ENCODE measurements at places on chromosomes 3 and 15.

DNA sequence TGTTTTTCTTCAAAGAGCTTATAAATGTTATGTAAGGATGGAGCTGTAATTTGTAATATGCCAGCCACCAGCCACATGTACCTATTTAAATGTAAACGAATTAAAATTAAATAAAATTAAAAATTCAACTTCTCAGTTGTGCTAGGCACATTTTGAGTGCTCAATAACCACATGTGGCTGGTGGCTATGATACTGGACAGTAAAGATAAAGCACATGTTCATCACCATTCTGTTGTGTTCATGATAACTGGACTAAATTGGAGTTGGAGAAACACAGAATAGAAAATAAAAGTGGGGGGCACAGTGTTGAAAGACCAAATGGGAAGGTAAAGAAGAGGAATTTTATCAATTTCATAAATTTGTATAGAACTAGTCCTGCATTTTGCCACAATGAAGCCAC lies 49.8 kb upstream of the DAZL start:
- DNase-seq, result no peak

GRCh38 chr3:152443212-152444023 lies 174.7 kb downstream of the MBNL1 start:
- peak; percentile 34 for DNase-seq

GRCh38 chr3:50675179-50676030 lies 678 bp downstream of the DOCK3 start:
- no peak for DNase-seq

DNA sequence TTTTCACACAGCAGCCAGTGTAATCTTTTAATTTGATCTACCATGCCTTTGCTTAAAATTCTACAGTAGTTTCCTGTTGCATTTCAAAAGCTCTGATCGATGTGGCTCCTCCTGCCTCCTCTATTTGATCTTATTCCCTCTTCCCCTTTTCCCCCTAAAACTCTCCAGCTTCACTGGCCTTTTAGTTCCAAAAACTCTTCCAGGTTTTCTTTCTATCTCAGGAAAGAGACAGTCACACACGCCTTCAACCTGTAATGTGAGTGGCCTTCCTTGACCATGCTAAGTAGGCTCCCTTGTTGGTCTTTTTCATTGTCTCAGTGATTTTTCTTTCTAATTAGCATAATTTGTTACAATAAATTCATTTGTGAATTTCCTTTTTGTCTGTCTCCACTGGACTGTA lies 985 bp downstream of the TEX9 start:
- no peak for DNase-seq

DNA sequence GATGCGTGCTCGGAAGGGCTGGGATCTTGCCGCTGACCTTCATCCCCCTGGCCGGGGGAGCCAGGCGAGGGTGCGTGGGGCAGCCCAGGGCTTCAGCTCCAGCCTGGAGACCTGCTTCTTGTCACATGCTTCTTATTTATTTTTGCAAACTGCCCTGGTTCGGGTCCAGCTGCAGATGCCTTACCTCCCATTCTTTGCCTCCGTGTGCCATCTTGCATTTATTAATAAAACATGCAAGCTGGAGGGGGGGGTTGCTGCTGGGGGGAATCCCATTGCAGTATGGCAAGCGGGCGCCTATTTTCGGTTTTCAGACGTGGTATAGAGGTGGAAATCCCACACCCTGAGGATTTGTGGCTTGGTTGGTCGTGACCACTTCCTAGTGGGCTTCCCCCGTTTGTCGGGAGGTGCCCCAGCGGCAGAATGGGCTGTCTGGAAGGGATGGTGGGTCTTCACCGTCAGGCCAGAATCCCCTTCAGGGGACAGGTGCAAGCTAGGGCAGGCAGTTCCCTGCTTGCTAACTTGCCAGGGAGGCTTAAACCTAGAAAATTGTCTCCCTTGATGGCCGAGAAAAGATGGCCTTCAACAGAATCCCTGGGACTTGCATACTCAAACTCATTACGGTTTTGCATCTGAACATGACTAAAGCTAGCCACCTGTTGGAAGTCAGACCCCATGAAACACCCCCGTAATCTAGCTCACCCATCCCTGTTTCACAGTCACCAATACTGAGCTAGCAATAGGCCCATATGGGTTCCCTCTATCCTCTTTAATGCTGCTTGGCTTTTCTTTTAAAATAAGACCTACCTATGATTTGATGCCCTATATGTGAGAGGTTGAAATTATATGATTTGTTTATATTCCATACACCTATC lies 569 bp downstream of the TMEM266 start:
- peak; percentile 3 for DNase-seq

DNA sequence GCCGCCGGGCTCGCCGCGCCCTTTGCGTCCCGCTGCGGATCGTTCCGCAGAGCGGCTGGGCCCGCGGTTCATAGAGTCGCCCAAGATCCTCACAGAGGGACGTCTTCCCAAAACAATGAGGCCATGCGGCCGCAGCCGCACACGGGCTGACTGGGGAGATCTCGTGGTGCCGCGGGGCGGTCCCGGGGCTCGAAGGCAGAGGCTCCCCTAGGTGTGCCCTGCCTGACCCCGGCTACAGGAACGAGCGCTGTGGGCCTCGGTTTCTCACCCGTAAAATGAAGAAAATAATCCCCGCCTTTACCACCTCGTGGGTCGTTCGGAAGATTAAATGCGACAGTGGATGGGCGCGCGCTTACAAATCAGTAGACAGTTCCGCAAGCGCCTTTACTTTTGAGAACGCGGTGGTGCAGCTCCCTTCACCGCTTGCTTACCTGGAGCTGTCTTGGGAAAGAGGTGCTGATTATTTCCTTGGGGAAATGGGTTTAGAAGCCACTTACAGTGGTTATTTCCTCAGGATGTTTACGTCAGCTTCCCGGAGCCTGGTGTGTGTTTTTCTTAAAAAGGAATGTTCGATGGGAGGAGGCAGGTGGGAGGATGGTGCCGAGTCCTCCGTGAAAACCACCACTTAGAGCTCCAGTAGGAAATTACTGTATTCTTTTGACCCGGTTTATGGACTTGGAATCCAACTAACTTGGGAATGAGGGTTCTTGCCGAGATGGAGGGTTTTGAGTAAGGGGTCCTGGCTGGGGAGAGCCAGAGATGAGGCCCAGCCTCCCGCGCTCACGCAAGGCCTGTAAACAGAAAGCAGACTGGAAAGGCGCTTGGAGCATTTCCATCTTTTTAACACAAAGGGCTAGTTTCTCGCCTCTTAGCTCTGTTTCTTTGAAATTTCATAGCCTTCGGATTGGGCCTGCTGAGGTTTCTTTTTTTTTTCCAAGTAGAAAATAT lies 1.9 kb upstream of the MEX3B start:
- peak; percentile 11 for DNase-seq

DNA sequence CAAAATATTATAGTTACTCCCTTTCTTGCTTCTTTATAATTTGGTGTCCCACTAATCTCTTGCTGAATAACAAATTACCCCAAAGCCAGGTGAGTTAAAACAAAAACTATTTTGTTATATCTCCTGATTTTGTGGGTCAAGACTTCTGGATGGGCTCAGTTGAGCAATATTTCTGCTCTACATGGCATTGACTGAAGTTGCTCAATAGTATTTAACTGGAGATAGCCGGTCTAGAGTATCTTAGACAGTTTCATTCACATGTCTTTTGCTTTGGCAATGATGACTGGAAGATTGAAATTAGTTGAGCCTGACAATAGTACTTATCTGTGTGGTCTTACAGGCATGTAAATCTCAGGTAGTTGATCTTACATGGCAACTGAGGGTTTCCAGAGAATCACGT lies 51.0 kb upstream of the TP63 start:
- no peak for DNase-seq

DNA sequence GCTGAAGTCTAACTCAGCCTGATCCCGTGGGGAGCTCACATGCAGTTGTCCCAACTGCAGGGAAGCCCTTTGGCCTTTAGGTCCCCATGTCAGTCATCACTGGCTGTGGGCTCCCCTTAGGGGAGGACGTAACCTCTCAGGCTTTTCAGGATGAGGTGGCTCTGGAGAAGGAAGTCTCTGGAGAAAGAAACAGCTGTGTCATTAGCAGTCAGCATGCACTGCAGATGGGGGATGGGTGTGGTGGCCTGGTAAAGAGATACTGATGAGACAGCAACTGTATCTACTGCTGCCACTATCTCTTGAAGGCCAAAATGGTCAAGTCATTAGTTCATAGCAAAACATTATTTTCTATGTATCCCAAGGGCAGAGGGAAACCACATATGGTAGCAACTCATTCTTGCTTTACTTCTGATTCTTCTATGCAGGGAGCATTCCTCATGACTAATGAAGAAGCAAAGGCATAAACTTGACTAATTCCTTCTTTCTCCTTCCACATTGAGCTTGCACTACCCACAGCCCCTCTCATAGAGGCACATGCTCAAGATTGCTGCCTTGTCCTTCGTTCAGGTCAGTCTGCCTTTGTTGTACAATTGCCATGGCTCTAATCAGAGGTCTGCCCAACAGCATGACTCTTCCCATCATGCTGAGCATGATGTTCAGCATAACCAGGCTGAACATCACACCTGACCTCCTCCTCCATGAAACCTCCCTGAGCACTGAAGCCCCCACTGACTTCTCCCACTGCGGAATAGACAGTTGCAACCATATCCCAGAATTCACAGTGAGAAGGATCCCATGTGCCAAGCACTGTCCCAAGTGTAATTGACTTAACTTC lies 47.8 kb upstream of the TMEM158 start:
- DNase-seq, result no peak

DNA sequence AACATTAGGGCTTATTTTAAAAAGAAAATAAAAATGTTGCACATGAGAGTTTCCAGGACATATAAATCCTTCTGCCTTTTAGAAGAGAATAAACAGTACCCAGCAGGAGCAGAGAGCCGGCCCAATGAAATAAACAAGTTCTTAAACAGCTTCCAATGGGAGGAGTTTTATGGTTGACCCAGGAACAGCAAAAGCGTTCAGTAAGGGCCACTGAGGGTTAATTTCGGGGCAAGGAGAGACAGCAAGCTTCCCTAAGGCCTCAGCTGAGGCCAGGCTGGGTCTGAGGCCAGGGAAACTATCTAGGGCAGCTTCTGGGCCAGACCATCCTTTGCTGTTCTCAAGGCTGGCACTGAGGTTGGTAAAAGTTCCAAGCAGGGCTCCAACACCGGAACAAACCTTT lies 3.4 kb downstream of the PDZRN3 start:
- DNase-seq, result peak; percentile 53

DNA sequence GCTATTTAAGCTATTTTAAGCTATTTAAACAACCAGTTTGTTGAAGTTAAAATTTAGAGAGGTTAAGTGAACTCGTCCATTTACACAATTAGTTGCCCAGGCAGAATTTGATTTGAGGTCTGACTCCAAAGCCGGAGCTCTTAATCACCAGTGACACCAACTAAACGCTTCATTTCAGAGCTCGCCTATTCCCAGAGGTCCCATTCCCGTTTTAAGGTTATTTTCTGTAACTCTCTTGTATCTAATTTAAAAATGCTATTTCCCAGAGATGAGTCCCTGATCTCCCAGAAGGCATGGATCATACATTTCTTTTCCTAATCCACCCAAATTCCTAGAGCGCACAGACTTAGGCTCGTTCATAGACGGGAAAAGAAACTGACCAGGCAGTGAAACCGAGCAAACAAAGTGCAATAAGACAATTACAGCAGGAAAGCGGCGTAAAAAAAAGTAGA lies 904 bp upstream of the MCTP2 start:
- no peak for DNase-seq

Data from fibroblast of the aortic adventitia (primary cell).